Fibroblast of skin of right quadriceps (primary cell): ENCODE measurements at places on chromosomes 5 and 9.

DNA sequence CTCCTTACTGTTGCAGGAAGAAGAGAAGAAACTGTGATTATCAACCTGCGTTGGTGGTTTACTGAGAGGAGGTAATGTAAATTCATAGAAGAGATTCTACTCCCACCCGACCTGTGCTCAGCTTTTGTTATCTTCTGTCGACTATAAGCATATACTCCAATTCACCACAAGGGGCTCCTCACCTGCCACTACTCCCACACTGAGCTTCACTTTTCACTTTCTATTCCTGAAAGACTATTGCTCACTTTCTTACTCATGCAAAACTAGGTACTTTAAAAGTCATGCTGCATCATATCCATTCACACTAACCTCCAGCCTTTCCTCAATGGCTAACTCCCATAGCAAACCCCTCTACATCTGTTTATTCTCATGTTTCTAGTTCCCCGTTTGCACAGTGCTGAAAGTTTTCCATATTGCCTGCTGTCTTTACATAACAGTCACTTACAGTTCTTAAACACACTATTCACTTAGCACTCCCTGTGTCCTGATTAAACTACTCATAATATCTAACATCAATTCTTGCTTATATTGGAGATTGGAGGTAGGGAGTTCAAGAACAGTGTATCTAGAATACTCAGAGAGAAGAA is 1062.6 kb downstream of the NR2F1-AS1 start:
- peak; percentile 54 for DNase-seq

DNA sequence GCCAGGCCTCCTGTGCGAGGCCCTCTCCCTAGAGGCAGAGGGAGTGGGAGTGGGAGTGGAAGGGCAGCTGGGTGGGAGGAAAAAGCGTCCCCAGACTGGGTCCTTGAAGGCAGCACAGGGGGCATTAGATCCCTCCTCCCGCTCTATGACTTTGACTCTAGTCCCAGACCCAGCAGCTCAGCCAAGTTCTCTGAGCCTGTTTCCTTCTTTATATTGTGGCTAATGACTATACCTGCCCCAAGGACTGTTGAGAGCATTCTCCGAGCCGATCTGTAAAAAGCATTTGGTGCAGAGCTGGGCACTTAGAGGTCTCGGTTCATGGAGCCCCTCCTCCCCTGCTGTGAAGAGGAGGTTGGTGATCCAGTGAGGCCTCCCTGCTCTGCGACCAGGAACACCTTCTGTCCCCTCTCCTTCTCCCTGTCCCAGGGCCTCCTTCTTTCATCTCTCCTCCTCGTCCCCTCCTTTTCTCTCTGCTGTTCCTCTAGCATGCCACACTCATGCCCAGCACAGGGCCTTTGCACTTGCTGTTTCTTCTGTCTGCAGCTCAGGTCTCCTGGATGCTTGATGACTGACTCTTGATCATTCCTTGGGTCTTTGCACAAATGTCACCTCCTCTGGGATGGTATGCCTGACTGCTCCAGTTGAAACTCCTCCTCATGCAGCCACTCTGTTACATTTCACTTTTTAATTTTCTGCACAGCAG is 23.4 kb upstream of the PSD2 start:
- no peak for DNase-seq

GRCh38 chr9:6132650-6133049 is 83.0 kb upstream of the IL33 start:
- no peak for DNase-seq

DNA sequence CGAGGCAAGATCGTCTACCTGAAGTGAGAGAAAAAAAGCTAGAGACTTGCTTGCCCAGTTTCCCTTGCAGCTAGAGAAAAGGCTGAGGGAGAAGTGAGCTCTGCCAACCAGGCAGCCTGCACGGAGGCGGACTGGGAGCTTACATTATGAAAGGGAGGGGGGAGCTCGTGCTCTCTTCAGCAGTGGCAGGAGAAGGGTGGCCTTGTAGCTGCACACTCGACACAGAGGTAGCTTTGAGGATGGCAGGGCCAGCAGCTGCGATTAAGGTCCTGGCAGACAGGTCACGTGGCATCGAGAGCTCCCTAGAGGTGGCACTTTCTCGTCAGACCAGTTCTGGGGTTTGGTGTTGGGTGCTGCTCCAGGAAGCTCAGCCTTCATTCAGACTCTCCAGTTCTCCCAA is 26.7 kb downstream of the APBA1 start:
- no peak for DNase-seq
